GM23248 (cell line): ENCODE measurements at places on chromosomes 11 and 22. TPM values are rescaled to one million over a fixed set of nuclear protein-coding genes. Genes with fewer than 3 reads are reported as not detected.
A peak's percentile ranks its signal among the peaks of the same experiment; 100 is the strongest.

- H3K4me3 ChIP-seq, result no peak overlapping the region
- peaks cover 29% of the 10 kb centered on the region for H3K4me1 ChIP-seq
- peak; percentile 63 for DNase-seq
- peaks cover 50% of the 10 kb centered on the region for H3K36me3 ChIP-seq
- 0 out of 2 replicates have a peak overlapping the region, but pooled peaks have one; percentile 13 for H3K27ac ChIP-seq
Observed at GRCh38 chr22:27853424-27853823, 51.9 kb upstream of the MN1 start.

- H3K4me1 ChIP-seq, result peaks cover 20% of the 10 kb centered on the region
- no peak for DNase-seq
- no peaks in the 10 kb centered on the region for H3K27me3 ChIP-seq
- peaks cover 10% of the 10 kb centered on the region; the same call in 1 of the 2 replicates for H3K36me3 ChIP-seq
- H3K4me3 ChIP-seq, result peak overlapping the region; percentile 89
- H3K27ac ChIP-seq, result peak overlapping the region; percentile 72
Observed at GRCh38 chr11:2401436-2401984, 960 bp downstream of the TSSC4 start.

- H3K4me3 ChIP-seq, result no peak overlapping the region
- H3K4me1 ChIP-seq, result no peaks in the 10 kb centered on the region
- no peak overlapping the region for H3K27ac ChIP-seq
- DNase-seq, result no peak
- peaks cover 41% of the 10 kb centered on the region for H3K27me3 ChIP-seq
Observed at GRCh38 chr11:2549491-2549875, 104.7 kb downstream of the KCNQ1 start.

DNA sequence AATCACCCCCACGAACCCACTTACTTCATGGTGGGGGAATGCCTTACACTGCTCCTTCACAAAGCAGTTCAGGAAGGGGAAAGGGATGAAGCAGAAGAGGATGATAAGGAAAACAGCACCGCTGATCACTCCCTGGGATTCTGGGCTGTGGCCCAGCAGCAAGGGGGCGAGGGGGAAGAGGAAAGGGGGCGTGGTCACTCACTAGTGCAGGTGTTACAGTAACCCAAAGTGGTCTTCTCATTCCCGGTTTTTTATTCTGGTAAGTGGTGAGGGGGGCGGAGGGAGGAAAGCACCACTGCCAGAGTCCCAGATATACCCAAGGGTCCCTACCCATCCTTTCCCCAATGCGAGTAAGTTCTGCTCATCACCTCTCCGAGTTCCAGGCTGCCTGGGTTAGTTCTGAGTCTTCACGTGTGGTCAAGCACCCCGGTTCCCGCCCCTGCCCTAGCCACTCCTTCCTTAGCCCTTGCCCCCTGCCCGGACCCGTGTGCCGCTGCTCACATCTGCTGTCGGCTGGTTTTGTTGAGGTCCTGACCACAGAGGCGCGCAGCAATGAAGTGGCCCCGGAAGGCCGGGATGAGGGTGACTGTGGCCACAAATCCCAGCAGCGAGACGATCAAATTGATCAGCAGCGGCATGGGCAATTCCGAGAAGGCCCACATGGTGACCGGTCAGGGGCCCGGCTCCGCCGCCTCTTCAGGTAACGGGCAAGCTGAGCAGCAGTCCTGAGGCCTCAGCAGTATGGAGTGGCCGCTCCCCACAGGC is 477 bp downstream of the DPAGT1 start:
- peak overlapping the region; percentile 93 for H3K27ac ChIP-seq
- H3K4me1 ChIP-seq, result peaks cover 15% of the 10 kb centered on the region
- peaks cover 10% of the 10 kb centered on the region; the same call in 1 of the 2 replicates for H3K36me3 ChIP-seq
- H3K27me3 ChIP-seq, result no peaks in the 10 kb centered on the region

DNA sequence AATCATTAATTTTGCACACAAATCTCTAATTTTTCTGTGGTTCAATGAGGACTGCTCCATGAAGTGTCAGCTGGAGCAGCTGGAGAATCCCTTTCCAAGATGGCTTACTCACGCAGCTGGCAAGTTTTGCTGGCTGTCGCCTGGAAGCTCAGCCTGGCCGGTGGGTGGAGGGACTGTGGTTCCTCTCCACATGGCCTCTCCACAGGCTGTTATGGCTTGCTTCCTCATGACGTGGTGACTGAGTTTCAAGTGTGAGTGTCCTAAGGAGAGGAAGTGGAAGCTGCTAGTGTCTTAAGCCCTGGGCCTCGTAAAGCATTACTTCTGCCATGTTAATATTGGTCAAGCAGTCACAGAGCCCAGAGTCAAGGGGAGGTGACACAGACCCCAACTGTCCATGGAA is 14.0 kb upstream of the NRIP3 start:
- no peak overlapping the region for H3K4me3 ChIP-seq
- no peaks in the 10 kb centered on the region for H3K27me3 ChIP-seq
- H3K36me3 ChIP-seq, result no peaks in the 10 kb centered on the region
- peak; percentile 91 for DNase-seq

DNA sequence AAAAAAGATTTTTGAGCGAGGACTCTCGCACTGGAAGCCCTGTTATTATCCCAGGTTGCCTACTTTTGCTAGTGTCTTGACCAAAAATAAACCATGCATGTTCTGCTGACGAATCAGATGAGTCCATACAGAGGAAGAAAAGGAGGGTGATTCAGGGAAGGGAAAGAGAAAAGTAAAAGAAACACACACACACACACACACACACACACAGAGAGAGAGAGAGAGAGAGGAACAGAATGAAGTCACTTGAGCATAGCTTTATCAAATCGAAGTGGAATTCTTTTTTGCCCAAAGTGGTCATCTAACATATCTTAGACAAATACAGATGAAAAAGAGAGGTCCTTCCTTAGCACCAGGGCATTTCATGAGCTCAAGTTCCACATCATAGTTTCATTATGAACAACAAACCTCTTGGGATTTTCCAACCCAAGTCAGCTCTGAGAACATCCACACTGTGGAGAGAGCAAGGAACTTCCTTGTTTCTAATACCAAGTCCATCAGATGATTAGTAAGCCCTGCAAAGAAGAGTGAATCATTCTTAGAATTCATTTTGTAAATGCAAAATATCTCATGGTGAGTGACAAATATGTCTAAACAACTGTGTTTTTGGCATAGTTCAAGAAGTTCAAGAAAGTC is 7.7 kb upstream of the MMP12 start:
- H3K27me3 ChIP-seq, result no peaks in the 10 kb centered on the region
- DNase-seq, result peak; percentile 94
- peaks cover 5% of the 10 kb centered on the region for H3K4me1 ChIP-seq
- no peak overlapping the region for H3K4me3 ChIP-seq

The RHOG gene
- total RNA-seq, result 42.0 and 45.5 TPM in 2 replicates

The NLRP6 gene
- total RNA-seq, result not detected in 2 replicates
